ENCODE measurements at places on chromosomes 16 and 17.

DNA sequence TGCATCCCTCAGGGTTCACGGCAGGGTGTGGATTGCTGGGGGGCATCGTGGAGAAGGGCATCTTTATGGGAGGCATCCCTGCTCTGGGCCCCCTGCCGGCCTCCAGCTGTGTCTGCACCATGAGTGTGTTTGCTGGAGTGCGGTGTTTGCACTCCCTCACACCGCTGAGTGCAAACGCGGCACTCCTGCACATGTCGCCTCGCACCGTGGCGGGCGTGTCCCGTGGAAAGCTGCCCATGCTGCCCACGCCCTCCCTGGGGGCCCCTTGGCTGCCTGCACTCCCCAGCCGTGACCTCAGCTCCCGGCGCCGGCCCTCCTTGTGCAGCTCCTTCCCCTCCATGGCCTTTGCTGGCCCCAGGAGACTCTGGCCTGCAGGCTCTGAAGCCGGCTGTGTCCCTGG, 74.6 kb upstream of the ZNF750 start:
- no peak for DNase-seq

DNA sequence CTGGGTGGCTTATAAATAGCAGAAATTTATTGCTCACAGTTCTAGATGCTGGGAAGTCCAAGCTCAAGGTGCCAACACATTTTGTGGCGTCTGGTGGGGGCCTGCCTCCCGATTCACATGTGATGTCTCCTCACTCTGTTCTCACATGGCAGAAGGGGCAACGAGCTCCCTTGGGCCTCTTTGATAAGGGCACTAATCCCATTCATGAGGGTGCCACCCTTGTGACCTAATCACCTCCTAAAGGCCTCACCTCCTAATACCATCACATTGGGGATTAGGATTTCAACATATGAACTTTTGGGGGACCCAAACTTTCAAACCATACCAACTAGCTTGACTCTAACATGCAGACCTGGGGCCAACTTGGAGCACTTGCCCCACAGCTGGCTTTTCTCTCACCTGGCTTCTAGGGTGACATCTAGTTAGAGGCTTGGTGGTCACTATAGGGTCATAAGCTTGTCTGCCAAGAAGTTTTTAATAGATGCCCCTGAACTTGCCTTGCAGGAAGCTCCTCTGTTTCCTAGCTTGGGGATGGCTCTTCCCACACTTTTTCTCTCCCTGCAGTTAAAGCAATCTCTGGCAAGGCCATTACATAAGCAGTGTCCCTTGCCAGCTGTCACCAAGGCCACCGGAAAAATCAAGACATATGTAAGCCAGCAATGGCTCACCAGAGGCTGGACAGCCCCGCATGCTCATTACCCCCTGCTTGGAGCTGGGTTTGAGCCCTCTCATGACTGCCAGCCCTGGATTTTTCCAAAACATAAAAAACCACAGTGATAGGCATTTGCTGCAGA, 8.4 kb upstream of the MED9 start:
- DNase-seq: no peak

GRCh38 chr17:64401941-64402340, 11.3 kb upstream of the PECAM1 start:
- no peak for DNase-seq

DNA sequence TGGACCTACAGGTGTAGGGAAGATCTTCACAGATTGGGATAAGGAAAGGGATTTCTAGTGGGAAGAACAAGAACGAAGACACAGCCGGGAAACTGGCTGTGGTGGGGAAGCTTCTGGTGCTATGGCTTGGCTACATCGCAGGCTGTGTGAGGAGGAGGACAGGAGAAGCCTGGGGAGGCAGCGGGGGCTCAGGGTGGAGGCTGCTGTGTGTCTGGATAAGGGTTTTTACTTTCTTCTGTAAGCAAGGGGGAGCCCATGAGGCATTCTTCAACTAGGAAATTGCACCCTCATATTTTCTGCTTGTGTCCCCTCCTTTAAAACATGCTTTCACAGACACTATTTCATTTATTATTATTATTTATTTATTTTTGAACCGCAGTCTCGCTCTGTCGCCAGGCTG, 2.9 kb upstream of the RHBDF2 start:
- DNase-seq: no peak

DNA sequence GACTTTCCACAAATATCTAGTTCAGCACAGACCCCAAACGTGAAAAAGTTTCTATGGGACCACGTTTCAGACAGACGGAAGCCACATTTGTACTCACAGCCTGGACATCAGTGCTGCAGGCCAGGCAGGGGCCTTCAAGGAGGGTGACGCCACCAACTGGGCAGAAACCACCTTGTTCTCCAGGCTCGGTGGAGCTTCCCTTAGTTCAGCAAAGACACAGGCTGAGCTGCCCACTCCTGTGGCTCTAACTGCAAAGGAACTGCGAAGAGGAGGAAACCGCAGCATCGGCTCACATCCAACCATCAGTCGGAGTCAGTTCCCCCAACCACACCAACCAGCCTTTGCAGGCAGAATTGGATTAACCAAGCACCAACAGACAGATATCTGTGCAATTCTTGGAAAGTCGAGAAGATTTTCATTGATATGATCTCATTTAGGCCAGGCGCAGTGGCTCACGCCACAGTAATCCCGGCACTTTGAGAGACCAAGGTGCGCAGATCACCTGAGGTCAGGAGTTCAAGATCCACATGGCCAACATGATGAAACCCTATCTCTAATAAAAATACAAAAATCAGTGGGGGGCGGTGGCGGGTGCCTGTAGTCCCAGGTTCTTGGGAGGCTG, 73.3 kb upstream of the CNEP1R1 start:
- no peak for DNase-seq

DNA sequence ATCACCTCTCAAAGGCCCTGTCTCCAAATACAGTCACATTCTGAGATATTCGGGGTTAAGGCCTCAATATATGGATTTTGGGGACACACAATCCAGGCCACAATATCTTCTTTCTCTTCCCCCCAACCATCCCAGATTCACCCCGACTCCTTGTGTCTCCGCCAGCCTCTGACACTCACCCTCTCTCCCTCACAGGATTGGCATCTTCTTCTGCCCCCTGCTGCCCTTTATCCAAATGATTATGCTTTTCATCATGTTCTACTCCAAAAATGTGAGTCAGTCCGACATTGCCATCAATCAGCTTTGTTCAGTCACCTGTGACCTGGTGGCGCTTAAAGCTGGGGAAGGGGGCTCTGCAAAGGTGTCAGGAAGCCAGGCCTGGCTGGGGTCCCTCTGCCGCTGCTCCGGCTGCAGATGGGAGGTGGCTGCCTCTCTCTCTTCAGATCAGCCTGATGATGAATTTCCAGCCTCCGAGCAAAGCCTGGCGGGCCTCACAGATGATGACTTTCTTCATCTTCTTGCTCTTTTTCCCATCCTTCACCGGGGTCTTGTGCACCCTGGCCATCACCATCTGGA, 35.1 kb downstream of the GDE1 start:
- DNase-seq: no peak

DNA sequence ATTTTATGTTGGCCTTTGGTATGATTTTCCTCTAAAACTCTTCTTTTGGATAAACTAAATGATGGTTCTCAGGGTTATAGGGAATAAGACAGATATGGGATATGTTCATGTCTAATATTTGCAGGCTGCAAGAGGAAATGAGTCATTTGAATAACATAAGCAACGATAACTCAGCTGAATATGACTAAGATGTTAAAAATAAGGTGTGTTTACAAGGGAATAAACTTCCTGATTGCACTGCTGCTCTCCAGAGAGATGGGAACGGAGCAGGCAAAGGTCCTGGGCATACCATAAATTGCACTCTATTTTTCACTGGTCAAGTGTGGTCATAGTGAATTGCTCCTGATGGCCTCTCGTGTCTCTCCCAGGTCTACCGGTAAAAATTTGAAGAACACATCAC, 666.2 kb downstream of the TOX3 start:
- DNase-seq: no peak

- DNase-seq: no peak
These were observed 387.2 kb downstream of the SEC14L1 start for GRCh38 chr17:77527836-77528505.

- peak; percentile 66 for DNase-seq
These were observed 2.4 kb upstream of the USP36 start for GRCh38 chr17:78842881-78843565.

DNA sequence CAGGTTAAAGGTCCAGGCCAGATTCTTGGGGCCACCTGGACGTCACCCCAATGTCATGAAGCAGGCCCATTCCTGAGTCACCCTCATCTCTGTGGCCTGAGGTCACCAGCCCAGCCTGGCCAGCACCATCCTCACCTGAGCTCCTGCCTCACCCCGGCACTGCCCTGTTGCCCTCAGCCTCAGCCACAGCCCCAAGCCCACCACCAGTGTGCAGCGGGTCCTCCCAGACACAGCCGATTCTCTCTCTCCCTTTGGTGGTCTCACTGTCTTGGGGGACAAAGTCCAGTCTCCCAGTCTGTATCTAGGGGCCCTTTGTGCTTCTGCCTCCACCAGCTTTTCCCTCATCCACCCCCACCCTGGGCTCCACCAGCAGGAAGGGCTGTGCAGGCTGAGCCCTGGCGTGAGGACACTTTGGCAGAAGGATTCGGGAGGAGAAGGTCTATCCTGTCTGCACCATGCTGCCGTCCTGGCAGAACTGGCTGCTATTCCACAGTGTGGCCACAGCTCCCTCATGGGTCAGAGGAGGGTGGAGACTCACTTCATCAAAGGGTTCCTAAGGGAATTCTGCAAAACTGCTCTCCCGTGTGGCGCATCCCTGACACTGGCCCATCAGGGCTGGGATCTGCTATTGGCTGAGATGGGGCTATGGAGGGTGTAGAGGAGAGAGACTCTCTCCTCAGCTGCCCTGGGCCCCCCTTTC, 64.3 kb downstream of the PRMT7 start:
- DNase-seq: no peak

DNA sequence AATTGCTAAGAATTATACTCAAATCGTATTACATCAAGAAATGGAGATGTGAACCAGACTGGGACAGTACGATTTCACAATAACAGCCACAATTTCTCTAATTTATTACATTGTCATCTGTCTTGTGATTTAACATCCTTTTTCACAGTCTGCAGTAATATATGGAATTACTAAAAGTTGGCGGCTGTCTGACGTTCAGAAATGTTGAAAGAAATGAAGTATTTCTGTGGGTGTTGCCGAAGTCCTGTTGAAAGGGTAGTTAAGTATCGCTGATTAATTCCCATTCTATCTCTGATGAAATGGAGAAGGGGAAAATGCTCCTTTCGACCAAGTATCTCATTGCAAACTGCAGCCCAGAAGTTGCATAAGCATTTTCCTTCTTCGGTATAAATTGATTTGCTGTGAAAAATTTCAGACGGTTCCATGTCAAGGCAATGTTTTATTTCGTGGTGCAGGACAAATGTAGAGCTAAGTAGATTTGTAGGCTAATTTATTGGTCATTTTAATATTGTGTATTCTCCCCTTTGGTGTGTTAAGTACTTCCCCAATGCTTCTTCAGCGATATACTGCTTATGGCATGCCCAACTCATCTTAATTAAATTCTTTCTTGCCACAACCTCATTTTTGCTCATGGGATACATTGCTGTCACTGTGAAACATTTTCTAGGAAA, 775.2 kb upstream of the RBFOX1 start:
- no peak for DNase-seq

DNA sequence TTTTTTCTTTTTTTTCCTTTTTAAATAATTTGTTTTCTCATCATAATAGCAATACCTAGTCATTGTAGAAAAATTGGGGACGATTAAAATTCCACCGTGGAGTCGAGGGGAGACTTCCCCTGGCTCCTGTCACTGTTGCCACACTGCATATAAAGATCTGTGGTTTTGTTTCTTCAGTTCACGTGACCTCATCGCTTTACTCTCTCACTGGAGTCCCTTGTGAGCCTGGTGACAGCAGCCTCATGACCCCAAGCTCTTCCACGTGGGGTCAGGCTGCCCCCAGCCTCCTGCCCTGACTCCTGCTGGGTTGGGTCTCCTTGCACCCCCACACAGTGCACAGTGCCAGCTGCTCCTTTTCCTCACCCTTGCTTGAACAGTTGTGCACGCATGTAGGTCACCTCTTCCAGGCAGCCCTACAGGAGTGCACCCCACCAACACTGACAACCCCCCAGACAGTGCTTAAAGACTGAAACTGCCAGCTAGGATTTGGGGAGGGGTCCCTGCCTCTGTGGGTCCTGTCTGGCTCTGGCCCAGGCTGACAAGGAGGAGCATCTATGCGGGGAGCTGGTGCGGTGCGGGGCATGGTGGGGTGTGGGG, 7.3 kb upstream of the METRNL start:
- DNase-seq: no peak

GRCh38 chr17:61570118-61570517, 20.9 kb downstream of the NACA2 start:
- no peak for DNase-seq

GRCh38 chr16:1556254-1556653, 22.8 kb downstream of the TMEM204 start:
- DNase-seq: no peak

- no peak for DNase-seq
These were observed 12.4 kb upstream of the B4GALNT2 start for GRCh38 chr17:49120166-49120565.

Data from activated naive CD4-positive, alpha-beta T cell treated with Interleukin-2 at 50 U/mL for 16 hours (primary cell).